Ureter (tissue), 1 donor: ENCODE measurements at places on chromosomes 4 and X. TPM values are rescaled to one million over a fixed set of nuclear protein-coding genes. Genes with fewer than 3 reads are reported as not detected.

The POU4F2 gene
- total RNA-seq = not detected

DNA sequence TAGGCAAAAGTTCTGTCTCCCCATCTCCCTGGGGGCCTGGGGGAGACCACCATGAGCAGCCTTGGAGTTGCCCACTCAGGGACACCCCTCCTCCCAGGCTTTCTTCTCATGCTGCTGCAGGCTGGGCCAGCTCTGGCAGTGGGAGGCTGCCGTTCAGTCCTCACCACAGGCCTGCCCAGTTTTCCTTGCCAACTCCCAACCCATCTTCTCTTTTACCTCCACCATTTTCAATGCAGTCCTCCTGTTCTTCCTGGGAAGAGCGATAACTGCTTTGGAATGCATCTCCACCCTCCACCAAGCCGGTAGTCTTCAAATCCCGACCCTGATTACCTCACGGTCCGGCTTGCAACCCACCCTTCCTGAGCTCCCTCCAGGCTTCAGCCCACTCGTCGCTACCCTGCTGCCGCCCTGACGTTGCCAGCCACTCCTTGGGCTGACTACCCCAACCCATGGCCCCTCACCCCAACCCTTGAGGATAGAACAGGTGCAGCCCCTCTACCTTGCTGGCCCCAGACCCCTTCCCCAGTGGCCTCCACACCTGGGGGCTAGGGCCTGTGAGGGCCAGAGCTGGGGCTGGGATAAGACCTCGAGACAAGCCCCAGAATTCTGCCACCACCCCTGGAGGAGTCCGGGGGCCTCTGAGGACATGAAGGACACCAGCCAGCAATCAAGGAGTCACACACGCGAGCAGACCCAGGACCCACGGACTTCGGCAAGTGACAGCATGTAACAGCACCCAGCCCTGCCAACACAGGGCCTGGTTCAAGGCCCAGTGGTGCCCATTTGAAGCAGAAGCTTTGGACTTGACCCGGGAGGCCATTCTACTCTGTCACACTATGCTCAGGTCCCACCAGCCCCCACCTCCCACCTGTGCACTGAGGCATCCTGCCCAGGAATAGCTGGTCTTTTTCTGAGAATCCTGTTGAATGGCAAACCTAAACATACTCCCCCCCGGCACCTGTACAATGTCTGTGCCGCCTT, 9.2 kb downstream of the WDR1 start:
- DNase-seq = no peak

DNA sequence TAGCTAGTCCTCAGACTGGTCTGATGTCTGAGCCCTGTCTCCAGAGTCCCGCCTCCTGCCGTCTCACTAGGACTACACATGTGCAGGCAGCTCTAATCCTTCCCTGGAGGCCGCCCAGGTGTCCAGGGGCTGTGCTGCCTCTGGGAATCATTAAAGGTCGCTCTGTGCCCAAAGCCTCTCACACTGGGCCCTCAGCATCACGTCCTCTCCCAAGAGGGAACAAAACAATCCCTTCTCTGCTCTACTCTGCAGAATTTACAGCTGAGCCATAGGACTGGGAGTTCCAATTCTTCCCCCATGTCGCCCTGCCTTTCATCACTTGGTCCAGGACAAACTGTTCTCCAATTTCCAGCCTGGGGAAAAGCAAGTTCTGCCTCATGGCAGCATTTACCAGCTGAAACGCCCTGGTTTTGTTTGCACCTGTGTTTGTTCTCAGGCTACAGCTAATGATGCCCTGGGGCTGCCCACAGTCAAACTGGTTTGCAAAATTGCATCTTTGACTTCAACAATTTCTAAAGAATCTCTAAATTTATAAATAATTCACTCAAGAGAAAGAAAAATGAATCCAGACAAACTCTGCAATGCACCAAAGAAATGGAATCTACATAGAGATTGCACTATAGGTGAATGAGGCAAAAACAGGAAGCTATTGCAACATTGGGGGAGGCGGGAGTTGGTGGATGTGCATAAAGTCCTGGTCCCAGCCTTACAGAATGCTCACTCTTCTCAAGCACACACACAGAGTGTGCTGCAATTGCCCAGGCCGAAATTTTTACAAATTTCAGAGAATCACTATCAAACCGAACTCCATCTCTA, 7.2 kb upstream of the MRFAP1 start:
- DNase-seq = no peak

GRCh38 chr4:945274-946102, 13.2 kb downstream of the TMEM175 start:
- no peak for DNase-seq

DNA sequence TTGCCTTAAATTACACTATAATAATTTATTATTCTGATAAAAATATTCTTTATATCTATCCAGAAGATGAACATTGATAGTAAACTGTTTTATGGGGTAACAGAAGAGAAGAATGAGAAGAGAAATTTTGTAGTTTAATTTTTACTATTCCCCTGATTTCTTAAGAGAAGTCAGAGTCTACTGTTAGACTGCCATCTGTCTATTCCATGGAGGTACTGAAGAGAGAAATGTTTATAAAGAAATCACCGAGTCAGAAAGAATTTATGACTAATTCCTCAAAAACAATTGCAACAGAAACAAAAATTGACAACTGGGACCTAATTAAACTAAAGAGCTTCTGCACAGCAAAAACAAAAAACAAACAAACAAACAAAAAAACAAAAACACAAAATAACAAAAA, 149.9 kb downstream of the FGF16 start:
- no peak for DNase-seq
